ENCODE measurements at places on chromosomes 7 and 10.

GRCh38 chr10:69466689-69467088 lies 15.4 kb downstream of the TSPAN15 start:
- DNase-seq, result no peak

DNA sequence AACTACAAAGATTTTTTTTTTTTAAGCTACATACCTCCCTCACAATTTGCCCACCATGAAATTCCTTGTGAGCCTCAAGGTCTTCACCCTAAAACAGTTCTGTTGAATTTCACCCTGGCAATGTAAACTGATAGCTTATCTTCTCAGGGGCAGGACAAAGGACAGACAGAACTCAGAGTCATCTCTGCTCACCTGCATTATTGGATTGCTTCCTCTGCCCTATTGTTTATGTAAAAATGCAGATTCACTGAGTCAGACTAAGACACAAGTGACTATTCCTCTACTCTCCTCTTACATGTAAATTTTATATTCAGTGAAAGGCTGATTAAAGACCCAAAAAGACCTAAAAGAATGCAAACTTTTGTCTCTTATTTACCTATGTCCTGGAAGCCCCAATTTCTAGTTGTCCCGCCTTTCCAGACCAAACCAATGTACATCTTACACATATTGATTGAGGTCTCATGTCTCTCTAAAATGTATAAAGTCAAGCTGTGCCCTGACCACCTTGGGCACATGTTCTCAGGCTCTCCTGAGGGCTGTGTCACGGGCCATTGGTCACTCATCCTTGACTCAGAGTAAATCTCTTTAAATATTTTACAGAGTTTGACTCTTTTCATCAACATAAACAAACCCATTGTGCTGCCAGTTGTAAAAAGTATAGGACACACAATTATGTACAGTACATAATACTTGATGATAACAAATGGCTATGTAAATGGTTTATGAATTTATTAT lies 440.2 kb downstream of the HTR7 start:
- DNase-seq, result no peak

- DNase-seq, result no peak
Observed at GRCh38 chr7:147859486-147859885, 731.1 kb upstream of the C7orf33 start.

- DNase-seq, result no peak
Observed at GRCh38 chr10:17247210-17247609, 19.2 kb downstream of the VIM start.

- no peak for DNase-seq
Observed at GRCh38 chr7:17913250-17913649, 27.0 kb downstream of the SNX13 start.

- no peak for DNase-seq
Observed at GRCh38 chr10:52437205-52437646, 123.1 kb downstream of the DKK1 start.

- no peak for DNase-seq
Observed at GRCh38 chr10:12797471-12798262, 203.8 kb downstream of the CCDC3 start.

GRCh38 chr7:95686109-95686508 lies 86.2 kb upstream of the DYNC1I1 start:
- no peak for DNase-seq

DNA sequence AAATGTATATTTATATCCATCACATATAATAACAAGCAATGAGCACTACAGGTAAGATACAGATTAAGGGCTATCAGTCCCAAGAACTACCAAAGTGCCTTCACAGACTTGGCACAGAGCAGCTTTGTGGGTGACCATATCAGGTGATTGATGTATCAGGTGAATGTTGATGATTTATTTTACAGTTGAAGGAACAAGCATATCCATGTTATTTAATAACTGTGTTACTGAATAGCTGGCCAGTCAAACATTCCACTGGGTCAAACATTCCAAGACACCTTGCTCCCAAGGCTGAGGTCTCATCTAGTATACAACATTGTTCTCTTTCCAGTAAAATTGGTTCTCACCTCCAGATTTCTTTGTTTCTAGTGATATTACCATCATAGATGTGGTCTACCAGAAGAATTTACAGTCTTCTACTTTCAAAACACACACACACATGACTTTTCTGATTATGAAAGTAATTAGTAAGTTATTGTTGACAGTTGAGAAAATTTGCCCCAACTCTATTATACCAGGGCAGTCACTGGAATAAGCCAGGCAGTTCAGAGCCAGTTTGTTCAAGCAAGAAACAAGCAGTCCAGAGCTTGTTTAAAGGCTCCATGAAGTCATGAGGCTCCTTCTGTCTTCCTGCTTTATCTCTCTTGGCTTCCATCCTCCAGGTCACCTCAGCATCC lies 68.2 kb downstream of the ELAPOR2 start:
- no peak for DNase-seq

DNA sequence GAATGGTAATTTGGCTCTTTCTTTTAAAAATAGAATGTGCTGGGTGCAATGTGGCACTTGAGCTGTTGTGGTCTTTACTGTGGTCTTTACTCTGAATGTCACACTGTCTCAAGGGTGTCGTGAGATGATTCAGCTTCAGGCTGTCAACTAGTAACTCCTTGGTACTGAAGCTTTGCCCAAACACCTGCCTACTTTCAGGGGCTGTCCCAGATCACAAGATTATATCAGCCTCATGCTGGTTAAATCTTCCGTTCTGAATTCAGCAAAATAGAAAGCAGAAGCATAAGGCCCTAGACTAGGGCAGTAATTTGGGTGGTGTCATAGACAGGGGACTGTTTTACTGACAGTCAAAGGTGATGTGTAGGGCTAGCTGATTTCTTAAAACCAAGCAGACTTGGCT lies 110.9 kb downstream of the BAMBI start:
- DNase-seq, result no peak

GRCh38 chr7:107528461-107528860 lies 35.3 kb downstream of the COG5 start:
- DNase-seq, result no peak

DNA sequence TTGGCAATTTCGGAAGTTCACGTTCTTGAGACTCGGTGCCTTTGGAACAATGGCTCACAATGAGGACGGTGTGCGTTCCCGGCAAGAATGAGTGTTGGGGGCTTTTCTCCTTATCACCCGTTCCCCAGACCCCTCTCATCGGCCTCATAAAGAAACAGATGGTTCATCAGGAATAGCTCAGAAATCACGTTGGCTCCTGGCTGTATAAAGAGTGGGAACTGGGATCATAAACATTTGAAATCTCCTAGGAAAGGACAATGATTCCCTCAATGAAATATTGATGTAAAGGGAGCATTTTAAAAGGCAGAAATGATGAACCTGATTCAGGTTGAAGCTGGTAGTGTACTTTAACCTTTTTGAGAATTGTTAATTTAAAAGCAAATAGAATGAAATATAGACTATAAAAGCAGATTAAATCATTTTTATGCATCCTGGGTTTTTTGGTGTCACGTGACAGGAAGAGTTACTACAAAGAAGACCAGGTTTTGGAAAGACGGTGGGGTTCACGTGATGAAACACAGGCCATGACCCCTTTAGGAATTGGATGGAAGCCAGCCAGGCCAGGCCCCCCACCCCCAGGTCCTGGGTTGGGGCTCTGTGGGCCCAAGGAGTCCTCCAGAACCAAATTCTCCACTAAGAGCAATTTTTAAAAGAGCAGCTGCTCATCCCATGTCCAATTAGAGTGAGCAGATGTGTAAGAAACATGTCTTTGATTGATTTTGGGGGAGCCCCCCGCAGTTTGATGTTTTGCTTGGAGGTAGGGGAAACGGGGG lies 63.0 kb downstream of the CUX1 start:
- no peak for DNase-seq

DNA sequence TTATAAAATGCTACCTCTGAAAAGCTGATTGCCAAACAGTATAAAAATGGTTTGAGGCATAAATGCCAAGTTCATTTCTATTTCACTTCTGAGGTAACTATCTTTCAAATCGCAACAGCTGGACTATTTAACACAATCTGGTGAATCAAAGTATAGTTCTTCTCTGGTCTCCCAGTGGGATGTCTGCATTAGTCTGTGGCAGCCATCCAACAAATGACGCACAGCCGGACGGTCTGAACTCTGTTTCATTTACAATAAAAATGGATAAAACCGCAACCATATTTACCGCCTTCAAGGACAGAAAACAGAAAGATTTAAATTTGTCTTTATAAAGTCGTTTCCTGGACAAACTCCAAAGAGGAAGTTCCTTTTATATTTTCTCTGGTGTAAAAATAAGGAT lies 41.9 kb downstream of the ENO4 start:
- no peak for DNase-seq

DNA sequence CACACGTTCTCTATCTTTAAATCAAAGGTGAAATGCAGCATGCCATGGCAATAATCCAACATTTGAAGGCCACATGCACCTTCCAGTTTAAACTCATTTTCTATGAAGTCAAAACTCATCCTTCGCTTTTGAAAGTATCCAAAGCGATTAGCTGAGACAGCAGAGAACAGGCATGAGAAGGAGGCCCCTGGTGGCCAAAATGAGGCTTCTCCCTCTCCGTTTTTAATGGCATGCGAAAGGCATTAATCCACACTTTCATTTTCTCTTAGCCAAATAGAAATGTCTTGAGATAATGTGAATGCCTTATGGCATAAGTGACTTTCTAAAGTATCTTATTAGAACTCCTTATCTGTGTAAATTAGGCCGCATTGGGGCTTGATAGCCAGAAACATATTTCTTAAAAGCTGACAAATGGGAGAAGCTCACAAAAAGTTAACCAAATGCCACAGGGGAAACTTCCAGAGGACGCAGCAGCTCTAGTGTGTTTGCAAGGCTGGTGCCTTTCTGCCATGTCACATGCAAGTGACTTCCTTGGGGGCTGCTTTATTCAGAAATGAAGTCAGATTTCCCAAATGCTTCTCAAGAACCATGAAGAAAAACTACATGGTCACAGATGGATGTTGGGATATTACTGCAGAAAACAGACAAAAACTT lies 1189.6 kb downstream of the SORCS1 start:
- DNase-seq, result no peak

- no peak for DNase-seq
Observed at GRCh38 chr7:51973071-51973470, 656.5 kb upstream of the COBL start.

- DNase-seq, result no peak
Observed at GRCh38 chr7:80105701-80106408, 28.8 kb upstream of the GNAI1 start.

- DNase-seq, result no peak
Observed at GRCh38 chr10:78260141-78260540, 226.5 kb downstream of the RPS24 start.

DNA sequence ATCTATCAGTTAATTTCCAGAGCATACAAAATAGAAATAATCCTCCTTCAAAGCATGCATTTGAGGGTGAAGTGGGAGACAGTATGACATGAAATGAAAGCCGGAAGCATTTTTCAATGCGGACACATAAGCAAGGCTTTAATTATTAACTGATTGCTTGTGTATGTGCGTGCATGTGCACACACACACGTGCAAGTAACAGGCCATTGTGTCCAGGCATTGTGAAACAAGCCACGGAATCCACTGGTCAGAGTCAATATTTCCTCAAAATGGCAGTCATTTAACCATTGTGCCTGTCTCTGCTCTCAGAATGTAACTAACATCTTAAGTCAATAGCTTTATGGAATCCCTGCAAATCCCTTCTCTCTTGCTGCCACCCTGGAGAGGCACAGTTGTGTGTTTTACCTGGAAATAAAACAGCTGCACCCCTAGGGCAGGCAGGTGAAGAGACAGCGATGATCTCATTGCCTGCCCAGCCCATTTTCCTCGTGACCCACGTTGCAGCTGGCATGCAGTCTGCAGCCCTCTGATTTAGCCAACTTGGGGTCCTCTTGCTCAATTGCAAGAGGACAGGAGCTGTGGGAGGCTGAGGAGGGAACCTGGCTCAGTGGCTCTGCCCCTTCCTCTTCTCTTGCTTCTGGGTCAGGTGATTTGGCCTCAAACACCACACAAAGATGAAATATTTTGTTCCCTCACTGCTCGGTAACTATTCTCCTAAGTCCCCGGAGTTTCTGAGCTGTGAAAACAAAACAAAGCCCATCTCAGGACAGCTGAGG lies 500.9 kb upstream of the ZMIZ1 start:
- DNase-seq, result no peak

- DNase-seq, result no peak
Observed at GRCh38 chr10:74543276-74543675, 283.1 kb upstream of the KAT6B start.

DNA sequence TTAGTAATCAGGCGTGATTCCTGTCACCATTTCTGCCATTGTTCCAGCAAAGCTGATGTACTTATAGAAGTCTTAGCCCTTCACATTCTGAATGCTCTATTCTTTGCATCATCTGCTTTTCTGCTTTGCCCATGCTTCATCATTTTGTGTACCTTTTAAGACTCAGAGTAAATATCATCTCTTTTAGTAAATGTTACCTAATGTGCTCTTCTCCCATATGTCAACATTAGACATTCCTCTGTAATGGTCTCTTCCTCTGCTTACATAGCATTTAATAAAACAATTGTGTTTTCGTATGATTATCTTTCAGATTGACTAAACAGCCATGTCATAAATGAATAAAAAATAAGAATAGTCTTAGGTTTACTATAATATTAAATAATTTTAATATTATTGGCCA lies 719.6 kb upstream of the GRM3 start:
- DNase-seq, result no peak

DNA sequence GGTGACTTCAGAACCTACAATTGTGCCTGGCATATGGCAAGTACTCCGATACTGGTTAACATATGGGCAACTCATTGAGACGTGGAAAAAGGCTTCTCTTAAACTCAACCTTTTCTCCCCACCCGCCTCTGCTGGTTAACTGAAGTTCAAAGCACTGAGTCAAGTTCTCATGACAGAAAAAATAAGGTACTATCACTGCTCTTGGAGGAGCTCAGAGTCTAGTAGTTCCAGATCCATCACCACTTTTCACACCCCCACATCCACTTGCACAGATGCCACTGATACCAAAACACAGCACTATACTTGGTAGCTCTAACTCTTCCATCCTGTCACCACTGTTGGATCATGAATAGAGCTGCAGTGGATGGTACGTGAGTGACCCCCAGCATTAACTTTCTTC lies 36.2 kb downstream of the CCDC6 start:
- no peak for DNase-seq

DNA sequence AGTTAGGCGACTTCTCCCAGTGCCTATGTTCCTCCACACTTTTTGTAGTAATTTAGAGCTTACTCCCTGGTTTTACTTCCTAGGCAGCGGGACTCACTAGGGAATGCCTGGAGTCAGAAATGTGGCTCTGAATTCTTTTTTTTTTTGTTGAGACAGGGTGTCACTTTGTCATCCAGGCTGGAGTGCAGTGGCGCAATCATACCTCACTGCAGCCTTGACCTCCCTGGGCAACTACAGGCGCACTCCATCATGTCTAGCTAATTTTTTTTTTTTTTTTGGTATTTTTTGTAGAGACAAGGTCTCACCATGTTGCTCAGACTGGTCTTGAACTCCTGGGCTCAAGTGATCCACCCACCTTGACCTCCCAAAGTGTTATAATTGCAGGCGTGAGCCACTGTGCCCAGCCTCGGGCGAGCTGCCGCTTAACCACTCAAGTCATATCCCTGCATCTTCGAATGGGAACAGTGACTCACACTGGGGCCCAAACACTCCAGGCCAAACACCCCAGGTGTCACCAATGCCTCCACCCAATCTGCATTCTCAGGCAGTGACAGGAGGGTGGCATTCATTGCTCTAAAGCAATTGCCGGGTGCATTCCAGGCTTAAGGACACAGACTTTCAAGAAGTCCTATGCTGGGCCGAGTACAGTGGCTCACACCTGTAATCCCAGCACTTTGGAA lies 19.6 kb downstream of the RGS10 start:
- no peak for DNase-seq

- no peak for DNase-seq
Observed at GRCh38 chr10:70991140-70992124, 103.1 kb upstream of the PCBD1 start.

- DNase-seq, result no peak
Observed at GRCh38 chr10:117533507-117534281, 8.9 kb upstream of the EMX2 start.

- no peak for DNase-seq
Observed at GRCh38 chr10:74460812-74461211, 309.8 kb downstream of the ADK start.

Measured in stimulated activated CD8-positive, alpha-beta memory T cell treated with anti-CD3 and anti-CD28 coated beads, Interleukin-2, amount 100 ng/mL, for 1 hour (primary cell).